ENCODE measurements at places on chromosomes 1 and 21. TPM values are rescaled to one million over a fixed set of nuclear protein-coding genes. Genes with fewer than 3 reads are reported as not detected.

DNA sequence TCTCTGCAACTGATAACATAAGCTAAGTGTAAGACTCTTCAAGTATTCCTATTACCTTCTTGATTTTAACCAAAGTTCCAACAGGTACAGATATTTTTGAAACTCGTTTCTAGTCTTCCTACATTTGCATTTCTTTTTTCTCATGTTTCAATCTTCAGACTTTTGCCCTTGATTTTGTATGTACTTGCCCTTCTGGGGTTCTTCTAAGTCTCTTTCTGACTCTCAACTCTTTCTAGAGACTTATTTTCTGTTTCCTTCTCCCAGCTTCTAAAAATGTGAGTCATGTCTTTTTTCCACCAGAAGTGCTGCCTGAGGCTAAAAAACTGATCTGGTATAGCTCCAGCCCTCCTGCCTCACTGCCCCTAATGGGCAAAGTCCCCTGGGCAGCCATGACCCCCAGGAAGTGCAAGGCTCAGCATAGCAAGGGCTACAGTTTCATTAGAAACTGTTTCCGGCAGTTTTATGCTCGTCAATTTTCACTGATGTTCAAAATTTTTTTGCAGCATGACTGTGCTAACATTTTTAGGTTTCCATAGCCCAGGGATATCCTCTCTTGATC is 265.9 kb downstream of the SEC16B start:
- DNase-seq, result no peak

DNA sequence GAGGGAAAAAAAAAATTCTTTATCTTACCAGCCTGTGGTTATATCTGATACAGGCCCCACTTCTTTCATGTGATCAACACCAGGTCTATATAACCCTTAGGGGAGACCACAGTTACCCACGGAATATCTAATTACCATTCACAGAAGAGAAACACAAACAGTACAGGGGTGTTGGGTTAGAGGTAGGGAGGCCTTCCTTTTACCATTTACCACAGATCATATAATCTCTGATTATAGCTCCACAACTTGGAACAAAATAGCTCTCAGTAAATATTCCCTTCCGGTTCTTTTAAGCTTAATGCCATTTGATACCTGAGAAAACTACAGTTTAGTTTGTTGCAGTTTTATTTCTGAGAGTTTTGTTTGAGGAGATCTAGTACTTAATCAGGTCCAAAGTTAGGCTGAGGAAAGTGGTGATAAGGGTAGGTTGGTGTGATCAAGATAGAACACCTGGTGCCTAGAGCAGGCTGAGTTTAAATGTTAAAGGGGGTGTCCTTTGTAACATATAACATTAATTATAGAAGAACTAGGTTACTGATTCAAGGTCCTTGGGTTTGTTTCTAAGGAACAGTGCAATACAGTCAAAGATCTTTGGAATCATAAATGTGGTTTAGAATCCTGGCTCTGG is 14.1 kb downstream of the EPB41 start:
- DNase-seq, result no peak

- no peak for DNase-seq
Measured at GRCh38 chr1:113542221-113542701, 151.9 kb downstream of the MAGI3 start.

GRCh38 chr1:22105611-22106207 is 37.2 kb downstream of the WNT4 start:
- no peak for DNase-seq

- no peak for DNase-seq
Measured at GRCh38 chr1:158813164-158813563, 18.0 kb upstream of the MNDA start.

The SLC19A1 gene
- 61.9 TPM for polyA plus RNA-seq

Measured in left renal pelvis (tissue), 4 donors.